Effector CD8-positive, alpha-beta T cell (primary cell): ENCODE measurements at places on chromosomes 1 and 21.

- DNase-seq, result no peak
These were observed 668.8 kb downstream of the KIF26B start for GRCh38 chr1:245823408-245824147.

GRCh38 chr1:221557013-221557412, 184.9 kb downstream of the DUSP10 start:
- no peak for DNase-seq

GRCh38 chr1:3651930-3652547, at the start of gene TP73:
Gene TP73 (plus strand): TSS chr1:3652516. CDS start chr1:3682366, 29,850 bp downstream.
- no peak for DNase-seq

DNA sequence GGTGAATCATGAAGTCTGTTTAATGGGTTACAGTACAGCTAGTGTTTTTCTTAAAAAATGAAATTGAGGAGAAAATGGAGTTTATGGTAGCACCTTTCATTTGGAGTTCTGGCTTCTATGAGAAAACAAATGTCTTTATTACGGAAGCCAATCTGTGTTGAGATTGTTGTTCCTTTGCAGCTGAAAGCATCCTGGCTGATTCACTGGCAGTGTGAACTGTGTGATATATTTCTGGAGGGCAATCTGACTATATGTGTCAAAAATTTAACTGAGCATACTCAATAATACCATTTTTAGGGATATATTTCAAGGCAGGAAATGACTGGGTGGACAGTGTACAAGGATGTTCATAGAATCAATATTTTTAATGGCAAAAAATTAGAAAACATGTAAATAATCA, 46.6 kb upstream of the LYST start:
- no peak for DNase-seq

GRCh38 chr1:116844775-116845174, 64.9 kb upstream of the PTGFRN start:
- DNase-seq, result no peak

DNA sequence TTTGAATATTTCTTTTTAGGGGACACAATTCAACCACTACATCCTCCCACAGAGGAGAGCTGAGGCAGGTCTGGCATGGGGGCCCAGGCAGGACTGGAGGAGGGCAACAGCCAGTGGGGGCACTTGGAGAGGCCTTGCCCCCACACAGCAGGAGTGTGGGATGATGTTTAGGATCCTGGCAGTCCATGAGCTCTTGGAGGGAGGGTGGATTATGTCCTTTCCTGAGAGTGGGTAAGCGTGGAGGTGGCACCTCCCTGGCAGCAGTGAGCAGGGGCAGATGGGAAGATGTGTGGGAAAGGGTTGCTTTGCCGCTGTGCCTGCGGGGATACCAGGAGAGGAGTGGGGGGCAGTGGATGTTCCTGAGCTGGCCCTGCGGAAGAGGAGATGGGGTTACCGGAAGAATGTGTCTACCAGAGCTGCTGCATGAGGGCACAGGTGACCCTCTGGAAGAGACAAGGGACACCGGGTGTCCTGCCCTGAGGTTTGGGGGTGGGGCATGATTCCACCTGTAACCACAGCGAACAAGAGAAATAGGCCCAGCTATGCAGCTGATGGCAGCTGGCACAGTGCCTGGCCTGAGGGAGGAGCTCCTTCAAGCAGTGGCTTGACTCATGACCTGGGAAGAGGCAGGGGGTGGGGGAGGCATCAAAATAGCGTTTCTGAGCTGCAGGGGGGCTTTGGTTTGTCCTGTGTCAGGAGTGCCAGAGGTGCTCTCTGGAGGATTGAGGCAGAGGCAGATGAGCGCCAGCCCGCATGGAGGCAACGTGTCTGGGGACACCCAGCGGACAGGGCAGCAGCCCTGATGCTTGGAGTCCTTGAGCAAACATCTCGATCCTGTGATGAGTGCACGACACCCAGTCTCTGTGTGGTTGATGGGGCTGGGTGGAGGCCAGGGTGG, 123.9 kb upstream of the TMPRSS2 start:
- no peak for DNase-seq

- DNase-seq, result no peak
These were observed 47.3 kb downstream of the FAM78B start for GRCh38 chr1:166119471-166119965.

DNA sequence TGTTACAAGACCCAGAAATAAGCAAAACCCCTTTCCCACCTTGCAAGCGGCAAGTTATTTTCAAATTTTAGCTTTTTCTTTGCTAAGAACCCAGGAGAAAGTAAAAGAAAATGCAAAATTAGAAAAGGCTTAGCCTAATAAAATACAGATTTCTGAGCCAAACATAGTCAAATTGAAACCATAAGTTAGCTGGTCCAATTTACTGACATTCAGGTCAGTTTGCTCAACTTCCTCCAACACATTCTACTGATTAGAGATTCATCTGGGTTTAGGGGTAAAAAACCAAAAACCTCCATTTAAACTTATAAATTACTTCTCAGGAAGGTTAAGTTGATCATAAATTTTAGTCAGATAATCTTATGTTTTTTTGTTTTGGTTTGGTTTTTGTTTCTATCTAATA, 701.8 kb upstream of the CXADR start:
- DNase-seq, result no peak

GRCh38 chr1:27153927-27154358, 982 bp downstream of the SLC9A1 start:
- no peak for DNase-seq

GRCh38 chr1:47460456-47460855, 22.6 kb downstream of the FOXD2 start:
- no peak for DNase-seq

GRCh38 chr1:163866564-163866963, 544.8 kb downstream of the NUF2 start:
- DNase-seq, result no peak

DNA sequence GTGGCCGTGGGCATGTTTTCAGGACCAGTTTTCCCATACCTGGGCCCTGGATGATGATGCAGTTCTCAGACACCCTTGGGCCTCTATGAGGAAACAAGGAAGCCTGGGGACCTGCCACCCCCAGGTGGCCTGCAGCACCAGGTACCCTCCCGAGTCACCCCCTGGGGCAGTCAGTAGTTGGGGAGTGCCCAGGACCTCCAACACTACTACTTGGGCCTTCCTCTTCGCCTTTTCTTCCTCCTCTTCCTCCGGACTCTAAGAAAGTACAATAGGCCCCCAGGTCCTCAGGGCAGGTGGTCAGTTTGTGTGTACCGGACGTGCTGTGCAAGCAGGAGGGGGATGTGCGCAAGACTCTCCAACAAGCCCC, 11.9 kb upstream of the SRARP start:
- DNase-seq, result no peak

DNA sequence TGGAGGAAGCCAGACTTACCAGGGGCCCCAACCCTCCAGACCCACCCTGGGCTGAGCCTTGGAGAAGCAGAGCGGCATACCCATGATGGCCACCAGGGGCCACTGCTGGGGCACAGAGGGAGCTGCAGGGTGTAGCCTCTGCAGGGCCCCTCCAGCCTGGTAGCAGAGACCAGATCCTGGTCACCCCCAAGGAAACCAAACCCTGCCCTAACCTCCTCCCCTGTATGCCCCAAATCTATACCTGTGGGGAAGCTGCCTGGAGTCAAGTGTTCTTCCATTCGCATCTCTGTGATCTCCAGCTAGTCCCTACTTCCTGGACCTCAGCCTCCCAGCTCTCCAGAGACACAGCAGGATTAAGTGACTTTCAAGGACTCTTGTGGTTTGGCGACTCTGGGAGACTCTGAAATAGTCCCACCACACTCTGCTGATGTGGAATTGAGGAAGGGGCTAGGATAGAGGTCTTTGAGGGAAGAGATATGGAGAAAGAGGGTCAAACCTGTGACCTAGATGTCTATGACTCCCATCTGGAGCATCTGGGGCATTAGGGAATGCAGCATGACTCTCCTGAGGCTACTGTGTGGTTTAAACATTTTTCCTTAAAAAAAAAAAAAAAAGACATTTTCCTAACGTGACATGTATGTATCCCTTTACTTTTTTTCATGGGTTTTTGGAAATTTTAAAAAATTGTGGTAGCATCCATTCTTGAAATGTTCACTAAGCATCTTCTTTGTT, 119.2 kb upstream of the IPO9 start:
- peak; percentile 28 for DNase-seq

DNA sequence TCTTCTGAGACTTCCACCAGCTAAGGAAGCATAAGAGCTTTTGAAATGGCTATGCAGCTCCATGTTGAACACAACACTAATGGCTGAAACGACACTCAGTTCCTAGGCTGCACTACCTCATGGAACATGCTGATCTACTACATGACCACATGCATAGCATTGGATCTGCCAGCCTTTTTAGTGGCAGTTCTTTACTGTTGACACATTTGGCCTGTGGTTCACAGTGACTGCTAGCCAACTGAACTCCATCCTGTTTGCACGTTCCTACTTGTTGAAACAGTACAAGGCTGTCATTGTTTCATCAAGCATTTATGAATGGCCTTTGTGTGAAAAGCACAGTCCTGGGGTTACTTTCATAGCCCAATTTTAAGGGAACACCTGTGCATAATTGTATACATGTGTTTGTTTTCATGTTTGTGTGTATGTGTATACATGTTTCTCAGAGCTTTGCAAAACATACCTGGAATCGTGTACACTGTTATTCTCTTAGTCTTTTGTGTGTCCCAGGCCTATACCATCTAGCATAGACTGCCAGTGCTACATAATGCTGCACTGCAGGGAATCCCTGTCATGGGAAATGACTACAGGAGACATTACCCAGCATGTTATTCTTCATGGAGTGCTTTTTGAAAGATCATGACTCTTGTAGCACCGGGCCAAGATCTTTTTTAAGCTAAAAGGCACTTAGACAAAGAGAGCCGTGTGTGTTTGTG, 179.6 kb upstream of the ESRRG start:
- DNase-seq, result no peak

DNA sequence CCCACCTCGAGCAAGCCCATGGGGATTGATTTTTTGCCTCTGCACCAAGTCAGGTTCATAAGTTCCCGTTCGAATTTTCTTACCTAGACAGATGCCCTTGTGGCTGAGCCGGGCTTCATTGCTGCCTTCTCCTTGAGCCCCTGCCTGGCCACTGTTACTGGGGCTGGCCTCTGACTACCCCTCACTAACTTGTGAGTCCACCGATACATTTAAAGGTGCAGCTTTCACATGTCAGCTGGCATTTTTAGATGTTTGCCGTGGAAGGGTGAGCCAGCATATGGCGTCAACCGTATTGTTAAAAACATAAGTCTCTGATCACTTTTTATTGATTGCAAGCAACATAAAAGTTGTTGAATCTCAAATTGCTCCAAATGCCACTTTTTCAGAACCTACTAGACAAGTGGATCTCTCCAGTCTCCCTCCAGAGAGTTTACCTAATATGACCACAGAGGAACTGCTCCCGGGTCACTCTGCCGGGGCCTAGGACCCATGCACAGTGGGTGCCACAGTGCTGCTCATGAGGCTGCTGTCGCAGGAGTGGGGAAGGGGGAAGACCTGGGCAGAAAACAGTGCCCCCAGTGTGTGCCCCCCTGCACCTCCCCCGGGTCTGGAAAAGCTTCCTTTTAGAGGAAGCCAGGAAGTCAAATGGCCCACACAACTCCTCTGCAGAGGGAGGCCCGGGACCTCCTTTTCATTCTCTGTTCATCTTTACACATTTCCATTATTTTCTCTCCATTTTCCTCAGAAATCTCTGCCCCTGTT, 18.8 kb downstream of the MX1 start:
- DNase-seq, result no peak

DNA sequence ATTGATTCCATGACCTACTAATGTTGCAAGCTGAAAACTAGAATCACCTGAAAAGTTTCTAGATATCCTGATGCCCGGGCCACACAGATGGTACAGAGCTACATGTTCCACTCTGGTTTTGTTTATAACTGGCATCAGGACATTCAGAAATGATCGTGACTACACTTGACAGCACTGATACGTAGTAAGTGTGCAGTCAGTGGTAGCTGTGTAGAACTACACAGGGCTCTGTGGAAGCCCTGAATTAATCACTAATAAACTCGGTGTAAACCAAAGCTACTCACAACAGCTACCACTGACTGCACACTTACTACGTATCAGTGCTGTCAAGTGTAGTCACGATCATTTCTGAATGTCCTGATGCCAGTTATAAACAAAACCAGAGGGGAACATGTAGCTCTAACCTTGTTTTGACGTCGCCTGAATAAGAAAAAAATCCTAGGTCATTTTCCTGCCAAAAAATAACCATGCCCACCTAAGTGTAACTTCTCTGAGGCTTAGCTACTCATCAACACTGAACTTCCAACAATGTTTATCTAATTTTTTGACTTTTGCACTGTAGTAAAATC, 149.7 kb downstream of the TGFBR3 start:
- no peak for DNase-seq

DNA sequence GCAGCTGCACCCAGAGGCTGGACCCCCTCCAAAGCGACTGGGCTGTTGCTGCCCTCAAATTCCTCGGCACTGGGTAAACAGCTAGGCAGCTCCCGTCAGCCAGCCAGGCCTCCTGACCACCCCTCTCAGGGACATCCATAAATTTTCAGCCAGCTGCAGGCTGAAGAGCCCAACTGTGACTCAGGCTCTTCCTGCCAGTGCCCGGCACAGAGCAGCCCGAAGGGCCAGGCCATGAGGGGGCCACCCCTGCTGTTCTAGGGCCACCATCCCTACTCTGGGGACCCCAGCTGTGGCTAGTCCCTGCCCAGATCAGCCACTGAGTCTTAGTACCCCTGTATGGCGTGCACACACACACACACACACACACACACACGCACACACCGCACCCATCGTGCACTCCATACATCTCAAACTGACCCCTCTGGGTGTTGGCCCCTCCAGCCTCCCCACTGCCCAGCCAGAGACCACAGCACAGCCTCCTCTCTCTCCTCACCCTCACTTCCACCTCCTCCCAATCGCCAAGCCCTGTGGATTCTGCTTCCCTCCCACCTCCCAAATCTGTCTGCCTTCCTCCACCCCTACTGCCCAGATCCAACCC, 6.2 kb upstream of the LAPTM5 start:
- DNase-seq, result no peak

GRCh38 chr1:56516539-56517252, 62.7 kb downstream of the PLPP3 start:
- no peak for DNase-seq

- DNase-seq, result no peak
These were observed 241.5 kb downstream of the BARHL2 start for GRCh38 chr1:90475631-90476030.

DNA sequence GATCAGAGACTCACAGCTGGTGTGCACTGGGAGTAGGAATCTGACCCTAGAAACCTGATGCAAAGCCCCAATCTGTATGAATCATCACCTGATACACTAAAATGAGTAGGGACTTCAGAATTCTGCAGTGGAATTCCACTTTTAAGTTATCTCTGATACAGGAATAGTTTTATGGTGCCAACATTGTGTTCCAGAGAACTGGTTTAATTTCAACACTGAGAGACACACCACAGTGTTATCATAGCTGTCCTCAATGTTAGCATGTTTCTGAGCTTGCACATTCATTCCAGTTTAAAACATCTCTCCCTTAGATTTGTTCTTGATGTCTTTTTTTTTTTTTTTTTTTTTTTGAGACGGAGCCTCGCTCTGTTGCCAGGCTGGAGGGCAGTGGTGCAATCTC, 7.1 kb downstream of the UTS2 start:
- no peak for DNase-seq
